ENCODE measurements at places on chromosomes 11 and 22.

DNA sequence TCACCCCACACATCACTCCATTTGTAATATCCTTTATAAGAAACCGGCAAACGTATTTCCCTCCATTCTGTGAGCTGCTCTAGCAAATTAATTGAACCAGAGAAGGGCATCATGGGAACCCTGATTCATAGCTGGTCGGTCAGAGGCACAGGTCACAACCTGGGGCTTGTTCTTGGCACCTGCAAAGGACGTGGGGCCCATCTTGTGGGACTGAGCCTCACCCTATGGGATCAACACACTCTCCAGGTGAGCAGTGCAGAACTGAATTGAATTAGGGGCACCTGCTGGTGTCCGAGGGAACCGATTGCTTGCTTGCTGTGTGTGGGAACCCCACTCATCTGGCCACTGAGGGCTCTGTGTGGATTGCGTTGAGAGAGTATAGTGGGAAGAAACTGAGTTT is 145.3 kb downstream of the CTTN start:
- no peak for DNase-seq

- no peak for DNase-seq
Observed at GRCh38 chr22:42256220-42256619, 14.2 kb downstream of the TCF20 start.

- DNase-seq, result no peak
Observed at GRCh38 chr11:24963852-24964251, 467.0 kb downstream of the LUZP2 start.

- DNase-seq, result no peak
Observed at GRCh38 chr11:48091426-48092102, 111.2 kb downstream of the PTPRJ start.

- DNase-seq, result no peak
Observed at GRCh38 chr11:1727096-1727690, 23.2 kb downstream of the IFITM10 start.

DNA sequence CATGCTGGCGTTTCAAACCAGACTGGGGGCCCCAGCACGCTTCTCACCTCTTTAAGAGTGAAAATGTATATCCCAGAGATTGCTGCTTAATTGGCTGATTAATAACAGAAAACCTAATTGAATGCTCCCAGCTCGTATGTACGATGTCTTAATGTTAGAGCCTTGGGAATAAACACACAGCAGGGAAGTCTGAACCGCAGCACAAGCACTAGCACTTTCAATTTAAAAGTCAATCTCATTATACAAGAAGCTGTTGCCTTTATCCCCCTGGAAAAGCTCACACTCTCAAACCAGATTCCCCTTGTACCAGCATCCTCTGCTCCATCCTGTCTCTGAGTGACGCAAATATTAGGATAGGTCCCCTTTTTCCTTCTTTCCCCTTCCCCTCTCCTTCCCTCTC is 449.1 kb downstream of the MN1 start:
- no peak for DNase-seq

GRCh38 chr11:116680349-116681125 is 92.2 kb downstream of the BUD13 start:
- no peak for DNase-seq

DNA sequence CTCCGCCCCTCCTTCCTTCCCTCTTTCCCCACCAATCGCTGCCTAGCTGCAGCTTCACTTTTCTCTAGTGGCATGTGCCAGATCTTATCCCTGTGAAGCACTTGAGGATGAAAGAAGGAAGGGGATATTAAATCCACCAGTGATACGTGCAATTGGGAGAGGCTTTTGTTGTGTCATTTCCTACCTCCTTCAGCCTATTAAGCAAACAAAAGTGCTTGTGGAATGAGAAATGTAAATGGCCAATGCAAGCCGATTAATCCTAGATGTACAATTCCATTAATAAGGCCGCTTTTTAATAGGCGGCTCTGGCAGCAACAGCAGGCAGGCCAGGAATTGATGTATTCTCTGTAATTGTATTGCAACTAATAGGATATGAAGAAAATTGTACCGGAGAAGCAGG is 23.3 kb downstream of the NTM start:
- DNase-seq, result no peak

- no peak for DNase-seq
Observed at GRCh38 chr22:22928666-22929380, 41.2 kb downstream of the IGLL5 start.

DNA sequence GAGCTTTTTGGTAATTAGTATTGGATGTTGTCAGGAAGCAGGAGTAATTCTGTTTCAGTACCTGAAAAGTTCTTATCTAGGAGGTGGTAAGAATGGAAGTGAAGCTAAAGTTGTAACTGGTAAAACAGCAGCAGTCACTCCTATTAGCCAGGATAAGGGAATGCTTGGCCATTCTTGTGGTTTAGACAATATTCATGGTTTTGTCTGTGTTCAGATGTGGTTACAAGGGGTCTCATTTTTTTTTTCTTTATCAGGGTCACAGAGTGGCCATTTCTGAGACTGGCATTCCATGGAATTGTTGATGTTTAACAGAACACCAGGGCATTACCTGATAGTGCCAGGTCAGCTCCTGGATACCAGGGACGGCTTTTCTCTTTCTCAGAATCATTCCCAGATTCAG is 23.8 kb downstream of the TAF1D start:
- DNase-seq, result no peak

Data from amygdala (tissue), 56 donors.